ENCODE measurements at places on chromosomes 16 and 17.

- DNase-seq: no peak
These were observed at the start of gene C17orf107 for GRCh38 chr17:4899341-4900230. C17orf107 (plus strand) TSS chr17:4899536; CDS start chr17:4899763, 227 bp downstream.

GRCh38 chr17:50354198-50354597 lies 8.3 kb downstream of the XYLT2 start:
- DNase-seq: no peak

DNA sequence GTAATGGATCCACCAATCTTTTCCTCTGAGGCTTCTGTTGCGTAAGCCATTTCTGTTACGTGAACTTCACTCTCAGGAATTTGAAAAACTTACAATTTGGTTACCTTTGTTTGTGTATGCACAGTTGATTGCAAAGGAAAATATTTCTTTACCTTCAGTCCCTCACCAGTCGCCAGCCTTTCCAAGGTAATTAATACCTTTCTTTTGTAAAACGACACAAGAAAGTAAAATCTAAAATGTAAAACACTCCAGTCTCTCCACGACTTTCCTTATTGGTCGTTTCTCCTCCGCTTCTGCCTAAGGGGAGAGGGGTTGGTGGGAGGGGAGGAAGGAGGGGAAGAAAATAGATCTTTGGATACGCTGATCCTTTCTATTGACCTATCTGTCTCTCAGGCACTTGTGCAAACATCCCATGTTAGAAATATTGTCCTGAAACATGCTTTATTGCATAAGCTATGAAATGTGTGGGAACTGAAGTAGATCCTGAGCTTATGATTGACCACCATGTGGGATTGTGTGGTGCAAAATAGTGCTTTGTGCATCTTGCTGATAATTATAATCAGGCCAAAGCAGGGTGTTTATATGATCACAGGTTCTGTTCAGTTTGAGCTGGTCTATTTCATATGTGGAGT lies 32.4 kb upstream of the EFCAB13 start:
- DNase-seq: no peak

DNA sequence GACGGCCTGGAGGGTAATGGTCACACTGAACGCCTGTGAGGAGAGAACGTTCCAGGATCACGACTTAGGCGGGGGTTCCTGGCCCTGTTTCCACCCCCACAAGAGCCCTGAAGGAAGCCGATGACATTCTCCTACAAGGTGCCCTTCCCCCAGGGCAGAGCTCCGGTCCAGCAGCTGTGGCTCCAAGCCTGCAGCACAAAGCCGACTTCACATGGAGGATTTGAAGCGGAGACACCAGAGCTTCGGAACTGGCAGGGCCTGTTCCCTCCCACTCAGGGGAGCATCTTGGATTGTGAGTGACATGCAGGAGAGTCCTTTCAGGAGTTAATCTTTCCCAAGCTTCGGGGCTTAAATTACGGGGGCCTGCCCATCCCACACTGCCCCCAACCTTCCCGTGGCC lies 5.0 kb downstream of the FADS6 start:
- no peak for DNase-seq

GRCh38 chr17:82105882-82106687 lies 8.0 kb upstream of the FASN start:
- DNase-seq: peak; percentile 81

DNA sequence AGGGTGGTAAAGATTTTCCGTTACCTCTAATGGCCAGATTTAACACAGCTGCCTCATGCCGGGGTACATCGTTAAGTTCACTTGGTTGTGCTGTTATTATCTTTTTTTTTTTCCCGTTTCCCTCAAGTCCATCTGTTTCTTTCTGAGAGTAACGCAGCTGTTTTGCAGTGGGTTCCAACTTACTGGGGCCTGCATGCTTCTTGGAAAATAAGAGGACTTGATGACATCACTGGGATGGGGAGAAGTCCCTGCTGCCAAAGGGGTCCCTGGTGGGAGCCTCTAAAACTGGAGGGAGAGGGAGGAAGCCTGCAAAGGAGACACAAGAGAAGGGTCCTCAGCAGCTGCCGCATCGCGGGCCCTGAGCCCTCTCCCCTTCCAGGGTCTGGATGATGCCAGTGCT lies 77.8 kb upstream of the NOL11 start:
- DNase-seq: no peak

GRCh38 chr17:17303010-17303846 lies at the start of gene NT5M:
NT5M (plus strand) TSS chr17:17303373; CDS start chr17:17303551, 178 bp downstream.
- DNase-seq: peak; percentile 53
